Smooth muscle cell of the brain vasculature (primary cell): ENCODE measurements at places on chromosomes 6 and 20.

GRCh38 chr6:32167761-32168262 is 3.4 kb downstream of the EGFL8 start:
- no peak for DNase-seq

GRCh38 chr6:158707120-158707820 is 57.4 kb downstream of the SYTL3 start:
- no peak for DNase-seq

GRCh38 chr6:13454286-13455221 is 32.8 kb downstream of the GFOD1 start:
- DNase-seq, result no peak

DNA sequence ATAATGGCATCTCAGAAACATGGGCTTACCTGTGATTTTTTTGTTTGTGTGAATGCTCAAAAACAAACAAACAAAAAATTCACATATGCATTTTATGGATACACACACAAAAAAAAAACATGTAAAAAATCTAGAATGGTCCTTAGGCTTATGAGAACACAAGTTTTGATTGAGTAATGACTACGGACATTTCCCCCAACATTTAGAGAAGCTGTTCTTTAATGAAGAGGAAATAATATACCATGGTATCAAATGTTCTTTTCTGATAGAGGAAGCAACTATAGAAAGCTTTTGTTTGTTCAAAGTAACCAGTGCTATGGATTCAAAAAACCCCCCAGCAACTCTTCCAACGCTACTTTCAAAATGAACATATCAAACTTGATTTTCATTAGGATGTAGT is 8.6 kb upstream of the CALHM6 start:
- no peak for DNase-seq

DNA sequence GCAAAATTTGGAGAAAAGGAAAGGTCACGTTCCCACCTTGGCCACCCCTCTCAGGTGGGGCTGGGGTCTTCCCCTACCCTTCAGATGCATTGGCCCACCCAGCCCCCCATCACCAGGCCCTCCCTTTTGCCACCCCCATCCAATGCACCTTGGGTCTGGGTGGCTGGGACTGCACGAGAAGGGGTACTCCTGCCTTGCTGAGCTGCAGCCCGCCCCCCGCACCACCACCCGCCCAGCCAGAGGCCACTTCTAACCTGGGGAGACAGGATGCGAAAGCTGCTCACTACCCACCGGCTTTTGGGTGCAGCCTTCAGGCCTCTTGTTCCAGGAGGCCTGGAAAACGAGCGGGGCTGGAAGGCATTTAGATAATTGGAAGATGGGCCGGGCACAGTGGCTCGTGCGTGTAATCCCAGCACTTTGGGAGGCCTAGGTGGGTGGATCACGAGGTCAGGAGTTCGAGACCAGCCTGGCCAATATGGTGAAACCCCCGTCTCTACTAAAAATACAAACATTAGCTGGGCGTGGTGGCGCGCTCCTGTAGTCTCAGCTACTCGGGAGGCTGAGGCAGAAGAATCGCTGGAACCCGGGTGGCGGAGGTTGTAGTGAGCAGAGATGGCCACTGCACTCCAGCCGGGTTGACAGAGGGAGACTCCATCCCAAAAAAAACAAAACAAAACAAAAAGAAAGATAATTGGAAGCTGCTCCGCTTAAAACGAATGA is 1.2 kb upstream of the CDC25B start:
- no peak for DNase-seq

DNA sequence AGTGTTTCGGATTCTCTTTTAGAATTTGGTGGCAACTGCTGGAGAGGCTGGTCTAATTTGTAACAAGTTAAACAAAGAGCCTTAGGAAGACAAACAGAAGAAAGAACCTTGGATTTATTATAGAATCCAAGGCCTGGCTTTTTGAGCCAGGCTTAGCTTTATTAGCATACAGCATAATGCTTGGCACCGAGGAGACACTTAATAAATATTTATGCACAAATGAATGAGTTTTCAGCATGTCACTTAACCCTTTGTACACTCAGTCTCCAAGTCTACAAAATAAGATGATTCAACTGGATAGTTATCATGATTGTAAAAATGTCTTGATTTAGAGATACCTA is 38.2 kb upstream of the AFDN start:
- DNase-seq, result no peak

DNA sequence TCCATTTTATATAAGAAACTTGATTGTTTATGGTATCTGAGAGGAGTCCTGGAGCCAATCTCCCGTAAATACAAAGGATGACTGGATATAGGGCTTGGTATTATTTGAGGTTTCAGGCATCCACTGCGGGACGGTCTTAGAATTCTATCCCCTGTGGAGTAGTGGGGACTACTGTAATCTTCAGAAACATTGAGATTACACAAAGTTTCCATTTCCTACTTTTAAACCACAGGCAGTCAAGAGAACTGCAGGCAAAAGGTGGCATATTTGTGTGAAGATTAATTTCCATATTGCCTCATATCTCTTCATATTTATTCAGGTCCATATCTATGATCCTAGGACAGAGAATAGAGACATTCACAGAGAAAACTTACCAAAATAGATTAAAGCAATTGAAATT is 586.2 kb downstream of the PHF3 start:
- no peak for DNase-seq

DNA sequence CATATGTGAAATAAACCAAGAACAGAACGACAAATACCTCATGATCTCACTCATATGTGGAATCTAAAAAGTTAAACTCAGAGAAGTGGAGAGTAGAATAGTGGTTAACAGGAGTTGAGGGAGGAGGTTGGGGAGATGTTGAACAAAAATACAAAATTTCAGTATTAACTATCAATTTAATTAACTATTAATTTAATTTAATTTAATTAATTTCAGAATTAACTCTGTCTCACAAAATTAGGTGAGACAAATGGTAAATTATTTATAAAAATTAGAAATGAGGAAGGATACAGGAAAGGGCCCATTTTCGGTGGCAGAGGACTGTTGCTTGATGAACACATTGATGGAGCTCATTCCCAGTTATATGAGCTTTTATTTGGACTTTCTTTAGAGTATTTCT is 166.0 kb upstream of the FAM83B start:
- DNase-seq, result no peak

- DNase-seq, result no peak
These were observed 336.0 kb downstream of the DHX35 start for GRCh38 chr20:39298121-39298520.

GRCh38 chr6:16564436-16564835 is 196.8 kb downstream of the ATXN1 start:
- DNase-seq, result no peak

DNA sequence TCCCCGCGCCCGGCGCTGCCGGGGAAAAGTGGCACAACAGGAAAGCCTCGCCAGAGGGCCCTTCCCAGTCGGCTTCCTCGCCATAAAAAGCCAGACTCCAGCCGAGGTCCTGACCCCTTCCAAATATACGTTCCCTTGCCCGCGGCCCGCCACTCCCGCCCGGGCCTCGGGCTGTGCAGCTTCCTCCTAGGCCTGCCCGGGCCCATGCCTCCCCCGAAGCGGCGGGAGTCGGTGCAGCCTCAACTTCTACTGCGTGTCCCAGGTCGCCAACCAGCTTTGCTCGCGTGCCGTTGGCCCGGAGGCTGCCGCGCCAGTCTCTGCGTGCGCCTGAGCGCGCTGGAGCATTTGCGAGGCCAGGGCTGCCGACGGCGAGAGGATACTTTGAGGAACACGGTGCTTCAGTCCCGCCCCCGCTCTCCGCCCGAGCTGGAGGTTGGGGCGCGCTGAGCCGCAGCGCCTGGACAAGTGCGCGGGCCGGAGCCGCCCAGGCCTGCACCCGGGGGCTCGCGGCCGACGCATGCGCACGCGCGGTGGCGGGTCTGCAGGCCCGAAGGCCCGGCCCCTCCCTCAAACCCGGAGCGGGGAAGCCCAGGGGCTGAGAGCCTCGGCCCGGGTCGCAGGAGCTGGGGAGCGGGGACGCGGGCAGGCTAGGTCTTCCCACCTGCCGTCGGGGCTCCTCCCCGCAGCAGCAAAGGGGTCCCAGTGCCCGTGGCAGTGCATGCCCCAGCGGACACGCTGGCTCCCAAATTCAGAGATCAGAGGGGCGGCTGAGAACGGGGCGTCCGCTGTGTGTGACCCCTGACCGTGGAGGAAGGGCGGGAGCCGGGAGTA is 10.2 kb downstream of the FOXC1 start:
- DNase-seq, result no peak

DNA sequence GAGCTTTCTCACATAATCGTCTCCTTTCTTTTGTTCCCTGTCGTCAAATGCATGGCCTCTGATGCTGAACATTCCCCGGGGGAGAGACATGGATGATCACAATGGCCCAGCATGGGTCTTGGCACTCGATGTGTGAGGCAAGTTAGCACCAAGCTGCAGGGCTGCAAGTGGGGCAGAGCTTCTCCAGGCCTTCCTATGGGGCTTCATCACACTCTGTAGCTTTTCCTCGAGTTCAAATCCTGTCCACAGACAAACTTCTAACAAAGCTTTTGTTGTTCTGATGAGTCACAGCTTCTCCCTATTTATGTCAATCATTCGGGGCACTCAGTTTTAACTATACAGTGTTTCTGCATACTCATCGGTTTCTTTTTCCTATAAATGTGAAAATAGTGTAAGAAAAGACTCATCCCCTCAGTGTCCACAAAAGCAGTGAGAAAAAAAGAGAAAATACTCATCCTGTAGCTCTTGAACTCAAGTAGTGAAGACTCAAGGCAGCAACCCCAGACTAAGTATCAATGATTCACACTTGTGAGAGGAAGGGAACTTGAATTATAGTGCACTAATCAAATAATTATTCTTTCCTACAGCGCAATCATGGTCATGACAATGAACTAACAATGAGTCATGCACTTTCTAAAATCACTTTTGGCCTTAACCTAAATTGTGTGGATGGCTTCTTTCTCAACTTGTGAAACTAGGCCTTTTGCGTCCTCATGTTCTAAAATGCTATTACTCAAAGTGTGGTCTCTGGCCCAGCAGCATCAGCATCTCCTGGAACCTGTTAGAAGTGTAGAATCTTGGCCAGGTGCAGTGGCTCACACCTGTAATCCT is 68.4 kb upstream of the NOX3 start:
- DNase-seq, result peak; percentile 26

DNA sequence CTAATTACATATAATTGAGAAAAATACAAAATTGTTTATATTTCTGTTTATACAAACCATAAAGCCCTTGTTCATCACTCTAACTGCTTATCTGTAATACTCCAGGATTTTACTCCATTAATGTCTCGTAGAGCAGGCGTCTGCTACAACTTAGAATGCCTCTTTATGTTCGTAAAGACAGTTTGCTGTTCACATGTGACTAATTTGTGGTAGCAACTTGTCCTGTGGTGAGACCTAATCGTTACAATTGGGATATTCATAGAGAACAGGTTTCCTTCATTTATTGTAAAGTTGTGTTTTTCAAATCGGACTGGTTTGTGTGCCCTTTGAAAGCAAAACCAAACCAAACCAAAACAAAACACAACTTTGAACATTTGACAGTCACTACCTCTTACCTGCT is 149.7 kb downstream of the ASCC3 start:
- DNase-seq, result no peak

GRCh38 chr20:22770241-22770800 is 185.9 kb upstream of the FOXA2 start:
- no peak for DNase-seq

- no peak for DNase-seq
These were observed 13.5 kb upstream of the CD2AP start for GRCh38 chr6:47464052-47464451.

DNA sequence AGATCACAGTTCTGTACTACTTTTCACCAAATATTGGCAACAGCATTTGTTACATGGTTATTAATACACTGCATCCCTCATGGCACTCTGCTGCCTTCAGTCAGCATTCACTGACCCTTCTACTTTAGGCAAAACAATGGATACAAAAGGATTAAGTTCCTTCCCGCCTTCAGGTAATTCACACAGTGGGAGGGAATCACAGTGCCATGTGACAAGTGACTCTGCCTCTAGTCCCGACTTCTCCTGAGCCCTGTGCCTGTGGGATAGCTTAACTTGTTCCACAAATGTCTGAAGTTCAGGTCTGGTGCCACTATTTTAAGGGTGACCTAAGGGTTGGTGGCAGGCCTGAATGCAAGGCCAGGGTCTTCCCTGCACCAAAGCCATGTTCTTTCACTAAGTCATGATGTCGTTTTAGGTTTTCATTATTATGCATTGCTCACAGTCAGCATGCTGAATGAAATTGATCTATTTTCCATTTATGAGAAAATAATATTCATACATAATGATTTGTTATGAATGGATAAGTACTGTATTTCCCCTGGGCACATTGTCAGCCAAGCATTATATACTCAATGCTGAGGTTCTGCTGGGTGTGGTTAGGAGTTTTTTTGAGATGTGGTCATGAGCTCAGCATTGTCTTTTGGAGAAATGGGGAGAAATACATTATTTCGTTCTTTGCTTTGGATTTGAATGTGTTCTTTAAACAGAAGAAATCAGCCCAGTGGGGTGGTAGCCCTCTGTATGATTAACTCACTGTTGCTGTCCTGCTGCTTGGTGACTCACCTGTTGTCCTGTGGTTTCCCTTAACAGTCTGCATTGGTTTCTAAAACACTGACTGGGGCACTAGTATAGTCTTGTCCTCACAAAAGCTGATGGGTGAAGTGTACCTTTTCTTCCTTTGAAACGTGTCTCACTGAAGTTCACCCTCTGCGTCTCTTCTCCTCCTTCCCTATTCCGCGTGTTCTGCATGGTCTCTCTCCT is 66.4 kb downstream of the AFDN start:
- no peak for DNase-seq

DNA sequence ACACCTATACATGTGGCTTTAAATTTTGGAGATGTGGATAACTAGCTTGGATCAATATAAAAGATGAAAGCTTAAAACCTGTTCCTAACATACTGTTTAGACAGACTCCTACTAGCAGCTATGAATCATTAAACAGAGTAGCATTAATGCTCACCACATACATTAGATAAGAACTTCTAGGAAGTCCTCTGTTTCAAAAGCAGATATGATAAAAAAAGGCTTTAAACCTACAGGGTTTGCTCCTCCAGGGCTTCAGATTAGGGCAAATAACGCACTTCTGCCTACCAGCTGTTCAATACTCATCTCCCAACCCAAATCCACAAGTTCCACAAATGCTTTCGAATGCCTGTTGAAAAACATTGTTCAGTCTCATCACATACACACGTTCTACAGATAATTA is 1.5 kb downstream of the REPS1 start:
- DNase-seq, result no peak

GRCh38 chr6:155054491-155055250 is 59.6 kb downstream of the TIAM2 start:
- no peak for DNase-seq

GRCh38 chr6:168525114-168525513 is 84.1 kb downstream of the SMOC2 start:
- DNase-seq, result no peak

DNA sequence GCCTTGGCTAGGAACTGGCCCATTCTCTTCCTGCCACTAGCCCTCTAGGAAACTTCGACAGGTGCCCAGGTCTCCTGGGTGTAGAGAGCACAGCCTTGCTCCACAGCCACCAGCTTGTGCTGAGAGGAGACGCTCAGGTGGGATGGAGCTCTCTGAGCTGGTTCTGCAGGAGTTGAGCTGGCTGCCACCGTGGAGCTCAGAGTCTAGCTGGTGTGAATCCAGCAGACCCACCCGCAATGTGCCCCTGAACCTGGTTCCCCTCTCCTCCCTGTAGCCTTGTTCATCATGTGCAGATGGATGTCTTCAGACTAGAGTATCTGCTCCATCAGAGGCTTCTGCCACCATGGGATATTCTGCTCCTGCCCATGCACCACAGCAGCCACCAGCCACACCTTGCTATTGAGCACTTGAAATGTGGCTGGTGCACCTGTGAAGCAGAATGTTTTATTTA is 222.5 kb downstream of the SYNDIG1 start:
- DNase-seq, result no peak
